ENCODE measurements at places on chromosomes 4 and X. TPM values are rescaled to one million over a fixed set of nuclear protein-coding genes. Genes with fewer than 3 reads are reported as not detected.

DNA sequence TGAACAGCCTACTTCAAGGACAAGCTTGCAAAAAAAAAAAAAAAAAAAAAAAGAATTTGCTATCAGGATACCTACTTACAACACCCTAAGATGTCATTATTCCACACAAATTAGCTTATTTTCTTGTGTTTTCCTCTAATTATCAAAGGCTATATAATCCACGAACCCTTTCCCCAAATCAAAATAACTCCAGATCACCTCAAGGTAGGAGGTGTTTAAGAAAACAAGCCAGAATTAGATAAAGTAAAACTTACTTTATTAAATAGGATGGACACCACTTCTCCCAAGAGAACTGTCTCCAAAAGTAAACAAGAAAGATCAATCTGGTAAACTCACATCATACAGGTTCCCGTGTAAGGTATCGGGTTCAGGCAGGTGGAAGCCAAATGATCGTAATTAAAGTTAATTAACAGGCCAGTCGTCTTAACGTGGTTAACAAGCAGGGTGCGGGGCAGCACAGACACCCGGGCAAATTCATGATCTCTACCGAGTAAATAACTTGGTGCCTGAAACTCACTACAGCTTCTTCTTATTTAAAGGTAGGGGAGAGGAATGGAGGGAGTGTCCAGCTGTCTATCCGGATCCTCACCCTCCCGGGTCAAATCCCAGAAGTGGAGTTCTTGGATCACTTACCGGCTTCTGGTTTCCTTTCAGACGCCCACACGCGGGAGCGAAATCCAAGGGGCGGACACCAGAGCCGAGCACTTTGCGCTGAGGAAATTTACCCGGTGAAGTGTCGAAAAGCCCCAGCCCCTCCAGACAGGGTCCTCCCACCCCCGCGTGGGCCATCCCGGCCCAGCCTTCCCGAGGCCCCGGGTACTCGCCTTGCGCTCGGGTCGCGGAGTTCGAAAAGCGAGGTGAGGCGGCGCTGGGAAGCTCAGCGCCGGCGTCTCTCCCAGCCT, 708 bp downstream of the ARAP2 start:
- DNase-seq = no peak

- no peak for DNase-seq
Measured at GRCh38 chrX:140447150-140447549, 57.7 kb downstream of the SOX3 start.

DNA sequence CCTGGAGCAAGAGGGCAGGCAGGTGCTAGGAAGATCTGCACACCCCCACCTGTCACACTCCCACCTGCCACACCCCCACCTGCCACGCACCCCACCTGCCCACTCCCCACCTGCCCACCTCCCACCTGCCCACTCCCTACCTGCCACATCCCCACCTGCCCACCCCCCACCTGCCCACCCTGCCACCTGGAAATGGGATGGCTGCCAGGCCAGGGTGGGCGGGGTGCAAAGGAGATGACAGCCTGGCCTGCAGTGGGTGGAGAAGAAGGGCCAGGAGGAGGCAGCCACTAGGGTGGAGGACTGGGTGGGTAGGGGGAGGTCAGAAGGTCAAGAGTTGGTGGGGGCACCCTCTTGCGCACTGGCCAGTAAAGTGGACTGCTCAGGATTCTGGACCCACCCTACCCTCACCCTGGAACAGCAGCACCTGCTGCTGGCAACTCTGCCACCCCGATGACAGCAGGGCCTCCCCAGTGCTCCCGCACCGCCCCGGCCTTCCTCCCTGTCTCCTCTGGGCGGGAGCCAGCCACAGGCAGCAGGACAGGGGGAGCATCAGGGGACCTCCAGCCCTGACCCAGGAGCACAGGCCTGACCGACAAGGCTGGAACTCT, 66.8 kb upstream of the NKX1-1 start:
- DNase-seq = peak; percentile 3

DNA sequence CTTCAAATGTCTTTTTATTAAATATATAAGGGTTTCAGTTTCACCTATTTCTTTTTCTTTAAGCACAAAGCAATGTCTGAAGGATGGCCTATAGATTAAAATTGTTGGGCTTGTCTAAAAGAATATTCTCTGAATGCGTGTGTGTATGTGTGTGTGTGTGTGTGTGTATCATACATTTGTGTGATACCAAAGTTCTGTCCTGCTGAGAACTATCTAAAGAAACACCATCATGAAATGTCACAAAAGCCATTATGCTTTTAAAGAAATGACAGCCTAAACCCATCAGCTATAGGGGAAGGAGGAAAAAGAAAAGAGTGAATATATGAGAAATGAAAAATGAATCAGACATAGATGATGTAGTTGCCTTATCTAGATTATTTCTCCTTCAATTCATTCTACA, 1501.5 kb upstream of the TENM3 start:
- DNase-seq = no peak

GRCh38 chr4:39658756-39659155, 20.1 kb upstream of the SMIM14 start:
- no peak for DNase-seq

- no peak for DNase-seq
Measured at GRCh38 chr4:153735906-153736461, 23.8 kb downstream of the RNF175 start.

- DNase-seq = no peak
Measured at GRCh38 chr4:151484396-151485102, 75.6 kb downstream of the FHIP1A start.

GRCh38 chr4:25440478-25441030, 63.5 kb downstream of the ANAPC4 start:
- no peak for DNase-seq

GRCh38 chr4:52877036-52877435, 14.9 kb downstream of the RASL11B start:
- no peak for DNase-seq

DNA sequence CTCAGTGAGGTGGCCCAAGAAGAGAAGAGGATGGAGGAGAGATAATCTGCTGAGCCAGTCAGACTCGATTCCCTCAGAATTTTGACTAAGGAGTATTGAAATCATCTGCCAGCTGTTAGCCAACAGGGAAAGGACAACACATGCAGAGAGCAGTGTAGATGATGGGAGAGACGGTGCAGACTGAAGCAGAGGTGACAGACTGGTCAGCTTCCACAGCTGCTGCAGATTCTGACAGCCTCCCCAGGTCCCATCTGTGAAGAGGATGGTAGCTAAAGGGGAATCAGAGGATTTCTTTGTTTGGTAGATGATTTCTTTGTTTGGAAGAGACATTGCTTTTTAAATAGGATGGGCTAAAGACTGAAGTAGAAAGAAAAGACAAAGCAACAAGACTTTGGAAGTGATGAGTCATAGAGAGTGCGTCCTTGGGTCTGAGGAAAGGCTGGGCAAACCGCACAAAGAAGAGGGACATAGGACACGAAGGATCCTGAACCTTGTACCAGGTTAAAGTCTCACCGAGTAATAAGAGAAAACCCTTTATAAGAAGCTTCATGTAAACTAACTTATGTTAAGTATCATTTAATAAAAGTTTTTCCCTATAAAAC, 27.6 kb downstream of the INTU start:
- no peak for DNase-seq

- no peak for DNase-seq
Measured at GRCh38 chrX:13864264-13864663, 47.4 kb upstream of the GPM6B start.

- no peak for DNase-seq
Measured at GRCh38 chr4:127055357-127055756, 577.4 kb upstream of the INTU start.

- DNase-seq = no peak
Measured at GRCh38 chr4:53307819-53308780, 57.8 kb downstream of the SCFD2 start.

- DNase-seq = no peak
Measured at GRCh38 chrX:28756175-28756574, 168.9 kb downstream of the IL1RAPL1 start.

- no peak for DNase-seq
Measured at GRCh38 chr4:186020106-186020792, 48.7 kb upstream of the TLR3 start.

DNA sequence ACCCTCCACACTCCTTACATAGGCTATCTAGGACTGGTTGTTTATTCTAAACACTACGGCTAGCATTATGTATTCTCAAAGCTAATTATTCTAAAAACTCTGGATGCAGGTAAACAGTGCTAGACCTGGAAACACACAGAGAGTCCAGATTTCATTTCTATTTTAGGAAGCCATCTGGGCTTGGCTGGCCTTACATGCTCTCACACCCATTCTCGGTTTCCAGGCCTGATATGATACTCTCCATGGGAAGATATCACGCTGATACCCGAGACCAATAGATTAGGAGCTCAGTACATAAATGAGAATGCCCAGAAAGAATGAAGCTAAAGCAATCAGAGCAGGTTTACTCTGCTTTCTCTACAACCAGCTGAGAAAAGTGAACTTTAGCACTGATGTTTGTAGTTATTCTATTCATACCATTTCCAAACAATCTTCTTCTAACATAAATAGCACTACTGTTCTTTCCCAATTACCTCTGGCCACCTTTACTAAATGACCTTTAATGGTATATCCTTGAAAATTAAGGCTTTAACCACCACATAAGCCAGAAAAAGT, 973.3 kb downstream of the PCDH18 start:
- DNase-seq = no peak

DNA sequence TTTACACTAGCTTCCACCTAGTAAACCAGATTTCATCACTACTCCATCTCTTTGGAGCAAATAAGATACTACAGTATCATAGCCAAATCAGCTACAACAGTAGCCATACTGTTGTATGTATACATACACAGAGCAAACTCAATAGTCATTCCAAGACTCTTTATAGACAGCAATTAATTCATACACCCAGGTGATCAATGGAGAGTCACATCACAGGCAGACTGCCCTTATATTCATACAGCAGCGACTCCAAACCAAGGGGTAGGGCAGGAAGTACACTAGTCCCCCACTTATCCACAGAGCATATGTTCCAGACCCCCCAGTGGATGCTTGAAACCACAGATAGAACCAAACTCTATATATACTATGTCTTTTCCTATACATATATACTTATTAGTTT, 76.6 kb downstream of the FBXW7 start:
- no peak for DNase-seq

DNA sequence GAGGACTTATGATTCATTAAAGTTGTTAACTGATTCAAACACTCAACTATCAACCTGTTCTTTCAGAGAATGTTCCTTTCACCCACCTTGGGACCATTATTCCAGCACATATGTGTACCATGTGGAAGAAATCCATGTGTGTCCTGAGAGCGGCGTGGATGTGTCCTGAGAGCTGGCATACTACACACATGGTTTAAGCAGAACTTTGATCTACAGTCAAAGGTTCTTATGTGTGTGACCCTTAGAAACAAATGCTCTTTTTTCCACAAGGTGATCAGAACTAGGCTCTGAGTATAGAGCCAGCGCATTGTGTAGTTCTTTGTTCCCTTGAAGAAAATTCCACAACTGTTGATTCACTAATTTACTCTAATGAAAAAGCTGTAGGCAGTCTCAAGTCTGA, 332.0 kb downstream of the NR3C2 start:
- no peak for DNase-seq

- DNase-seq = no peak
Measured at GRCh38 chr4:84407554-84408407, 91.3 kb downstream of the NKX6-1 start.

GRCh38 chr4:138910914-138911336, 104.7 kb upstream of the NOCT start:
- no peak for DNase-seq

DNA sequence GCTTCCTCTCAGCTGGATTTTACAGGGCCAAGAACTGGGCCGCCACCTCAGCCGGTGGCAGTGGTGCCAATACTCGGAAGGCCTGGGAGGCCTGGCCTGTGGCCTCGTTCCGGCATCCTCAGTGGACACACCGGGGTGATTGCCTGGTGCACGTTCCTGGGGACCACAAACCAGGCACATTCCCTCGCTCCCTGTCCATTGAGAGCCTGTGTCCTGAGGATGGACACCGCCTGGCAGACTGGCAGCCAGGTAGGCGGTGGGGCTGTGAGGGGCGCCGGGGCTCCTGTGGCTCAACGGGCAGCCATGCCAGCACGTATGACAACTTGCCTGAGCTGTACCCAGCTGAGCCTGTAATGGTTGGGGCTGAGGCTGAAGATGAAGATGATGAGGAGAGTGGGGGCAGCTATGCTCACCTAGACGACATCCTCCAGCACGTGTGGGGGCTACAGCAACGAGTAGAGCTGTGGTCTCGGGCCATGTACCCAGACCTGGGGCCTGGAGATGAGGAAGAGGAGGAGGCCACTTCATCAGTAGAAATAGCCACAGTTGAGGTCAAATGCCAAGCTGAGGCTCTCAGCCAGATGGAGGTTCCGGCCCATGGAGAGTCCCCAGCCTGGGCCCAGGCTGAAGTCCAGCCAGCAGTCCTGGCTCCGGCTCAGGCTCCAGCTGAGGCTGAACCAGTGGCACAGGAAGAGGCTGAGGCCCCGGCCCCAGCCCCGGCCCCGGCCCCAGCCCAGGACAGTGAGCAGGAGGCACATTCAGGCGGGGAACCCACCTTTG, 70.4 kb downstream of the STARD8 start:
- DNase-seq = no peak

DNA sequence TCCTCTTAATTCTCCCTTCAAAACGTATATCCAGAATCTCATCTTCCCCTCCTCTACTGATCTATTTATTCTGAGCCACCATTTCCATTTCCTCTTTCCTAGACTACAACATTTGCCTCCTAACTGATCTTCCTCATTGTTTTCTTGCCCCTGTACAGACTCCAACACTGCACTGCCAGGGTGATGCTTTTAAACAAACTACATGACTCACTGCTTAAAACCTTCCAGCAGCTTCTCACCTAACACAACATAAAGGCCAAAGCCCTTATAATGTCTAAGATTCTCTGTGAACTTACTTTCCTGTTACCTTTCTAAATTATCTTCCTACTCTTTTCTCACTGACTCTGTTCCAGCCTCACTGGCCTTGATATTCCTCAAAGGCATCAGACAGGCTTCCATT, 161.0 kb upstream of the HS3ST1 start:
- DNase-seq = no peak

DNA sequence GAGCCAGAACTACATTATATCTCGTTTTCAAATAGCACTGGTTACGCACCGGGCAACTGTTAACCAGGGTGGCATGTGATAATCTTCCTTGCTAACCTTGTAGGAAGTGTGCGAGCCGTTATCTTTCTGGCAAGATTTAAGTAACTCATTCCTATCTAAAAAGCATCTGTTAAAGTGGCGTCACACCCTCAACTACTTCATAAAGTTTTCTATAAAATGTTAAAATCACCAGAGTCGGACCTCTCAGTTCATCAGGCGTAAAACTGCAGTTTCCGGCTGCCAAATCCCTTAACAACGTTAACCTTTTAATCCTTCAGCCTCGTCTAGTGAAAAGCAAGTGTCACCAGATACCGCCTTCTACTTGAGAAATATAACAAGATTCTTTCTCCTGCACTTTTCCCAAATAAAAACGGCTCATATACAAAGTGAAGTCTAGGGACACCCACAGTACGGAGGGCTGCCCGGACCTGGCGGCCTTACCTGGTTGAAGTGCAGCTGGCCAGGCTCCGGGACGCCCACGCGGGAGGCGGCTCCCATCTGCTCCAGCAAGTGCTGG, 1.2 kb downstream of the SLC39A8 start:
- no peak for DNase-seq

- no peak for DNase-seq
Measured at GRCh38 chr4:15238720-15239119, 189.1 kb upstream of the C1QTNF7 start.

Gene STAP1
- total RNA-seq = 4.1 TPM

Gene VCX
- not detected for total RNA-seq

Gene PDLIM3
- not detected for total RNA-seq

Gene FAM47A
- not detected for total RNA-seq

Gene JADE3
- 0.50 TPM for total RNA-seq

Gene PNMA3
- 6.3 TPM for total RNA-seq

Gene TBC1D8B
- 0.65 TPM for total RNA-seq

Gene NXT2
- total RNA-seq = 6.0 TPM

Gene MUC7
- not detected for total RNA-seq

Gene TMEM144
- 0.50 TPM for total RNA-seq

Gene OFD1
- total RNA-seq = 54.7 TPM

Data from T-helper 17 cell (primary cell).